ENCODE measurements at places on chromosomes 4 and X.

DNA sequence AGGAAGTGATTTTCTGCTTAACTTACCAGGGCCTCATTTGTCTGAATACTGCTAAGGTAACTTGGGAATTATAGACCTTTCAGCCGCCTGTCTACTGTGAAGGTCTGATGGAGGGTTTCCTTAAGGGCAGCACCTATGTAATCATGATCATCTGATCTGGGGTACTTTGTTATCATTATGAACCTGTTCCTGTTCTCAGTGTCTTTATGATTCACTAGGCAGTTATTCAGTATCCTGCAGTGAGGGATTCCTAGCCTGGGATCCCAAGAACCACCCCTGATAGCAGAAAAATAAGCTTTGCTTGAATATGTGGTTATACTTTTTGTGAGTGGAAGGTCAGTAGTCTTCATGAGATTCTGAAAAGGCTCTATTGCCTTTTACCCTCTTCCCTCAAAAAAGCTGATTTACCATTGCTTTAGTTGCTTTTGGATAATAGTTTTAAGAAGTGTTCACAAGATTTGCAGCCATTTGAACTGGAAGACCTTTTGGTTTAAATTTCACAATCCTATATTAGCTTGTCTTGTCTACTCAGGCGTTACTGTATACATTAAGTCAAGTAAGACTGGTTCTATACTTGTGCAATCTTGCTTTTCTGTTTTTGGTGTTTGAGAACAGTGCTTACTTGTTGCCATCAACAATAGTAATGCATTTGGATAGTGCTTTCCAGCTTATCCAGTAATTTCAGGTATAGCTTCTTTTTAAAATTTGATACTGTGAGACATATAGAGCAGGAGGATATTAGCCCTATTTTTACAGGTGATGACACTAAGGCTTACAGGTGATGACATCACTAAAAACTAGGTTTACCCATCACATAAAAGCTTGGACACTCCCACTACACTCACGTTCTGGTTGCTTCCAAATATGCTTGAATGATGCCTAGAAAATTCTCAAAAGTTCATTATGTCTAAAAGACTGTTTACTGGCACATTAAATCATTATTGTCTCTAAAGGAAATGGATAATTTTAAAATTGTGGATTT, 60.0 kb downstream of the FHIP1A start:
- no peak for DNase-seq

DNA sequence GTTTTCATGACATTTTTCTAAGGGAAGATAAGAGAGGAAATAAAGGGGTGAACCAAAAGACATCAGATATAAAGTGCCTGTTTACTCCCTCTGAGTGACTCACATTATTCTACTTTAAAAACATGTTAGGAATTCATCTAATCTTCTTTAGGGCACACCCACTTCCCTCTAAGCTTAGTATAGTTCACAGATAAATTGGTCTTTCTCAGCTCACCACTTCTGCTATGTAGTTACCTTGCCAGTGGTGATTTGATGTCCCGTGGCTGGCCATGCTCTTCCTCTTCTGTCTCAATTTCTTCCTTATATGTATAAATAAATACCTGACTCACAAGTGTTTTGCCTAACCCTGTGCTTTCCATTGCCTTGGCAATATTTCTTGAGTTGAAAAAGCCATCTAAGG, 96.8 kb downstream of the PDLIM5 start:
- DNase-seq = no peak

GRCh38 chr4:71992571-71993312, 39.1 kb upstream of the NPFFR2 start:
- DNase-seq = no peak

- DNase-seq = no peak
Measured at GRCh38 chr4:1462009-1462767, 55.9 kb upstream of the NKX1-1 start.

DNA sequence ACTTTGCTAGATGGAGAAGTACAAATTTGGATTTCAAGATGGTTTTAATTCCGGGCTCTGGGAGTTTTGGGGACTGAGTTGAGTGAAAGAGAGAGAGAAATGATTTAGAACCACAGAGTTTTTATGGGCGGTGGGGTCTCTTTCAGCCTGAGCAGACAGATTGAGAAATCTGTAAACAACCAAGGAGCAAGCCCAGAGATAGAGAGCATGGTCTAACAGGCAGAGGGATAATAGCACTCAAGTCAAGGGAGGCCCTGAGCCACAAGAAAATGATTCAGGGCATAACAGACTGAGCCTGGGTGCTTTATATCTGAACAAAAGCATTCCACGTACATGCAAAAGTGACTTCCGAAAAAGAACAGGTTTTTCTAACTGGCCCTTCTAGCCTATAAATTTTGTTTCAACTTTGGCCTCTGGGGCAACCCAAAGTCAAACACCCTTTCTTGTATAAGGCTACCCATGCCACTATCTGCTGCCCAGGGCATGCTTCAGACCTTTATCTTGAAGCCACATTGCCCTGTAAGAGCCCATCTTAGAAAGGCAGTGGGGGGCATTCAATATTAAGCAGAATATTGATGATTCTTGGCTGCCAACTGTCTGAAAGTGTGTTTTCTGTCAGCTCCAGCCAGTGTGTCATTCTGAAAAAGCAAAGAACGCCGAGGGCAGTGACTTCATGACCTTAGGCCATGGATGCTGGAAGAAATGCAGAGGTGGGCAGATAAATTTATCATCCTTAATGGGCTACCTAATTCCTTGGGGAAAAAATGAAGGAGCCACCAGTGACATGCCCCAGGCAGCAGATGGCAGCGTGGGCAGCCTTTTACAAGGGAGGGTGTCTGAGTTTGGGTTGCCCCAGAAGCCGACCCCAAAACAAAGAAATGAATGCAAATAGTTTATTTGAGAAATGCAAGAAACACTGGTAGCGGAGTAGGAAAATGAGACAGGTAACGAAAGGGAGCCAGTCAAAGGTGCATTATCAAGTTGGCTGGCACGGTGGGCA, 637.6 kb downstream of the MID1IP1 start:
- DNase-seq = no peak

- no peak for DNase-seq
Measured at GRCh38 chrX:7552760-7553159, 290.2 kb upstream of the VCX start.

- no peak for DNase-seq
Measured at GRCh38 chrX:126272795-126273497, 106.9 kb upstream of the DCAF12L2 start.

DNA sequence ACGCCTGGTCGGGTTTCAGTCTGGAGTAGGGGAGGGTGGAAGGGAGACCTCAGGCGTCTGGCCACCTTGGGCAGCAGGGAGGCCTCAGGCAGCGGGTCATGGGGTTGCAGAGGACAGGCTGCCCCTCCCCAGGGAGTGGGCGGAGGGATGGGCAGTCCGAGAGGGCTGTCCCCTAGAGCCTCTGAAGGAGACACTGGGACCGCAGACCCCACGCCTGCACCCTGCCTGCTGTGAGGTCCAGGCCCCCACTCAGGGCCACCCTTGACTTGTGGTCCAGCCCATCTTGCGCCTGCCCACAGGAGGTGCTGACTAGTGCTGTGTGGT, 16.5 kb downstream of the FGFRL1 start:
- no peak for DNase-seq

DNA sequence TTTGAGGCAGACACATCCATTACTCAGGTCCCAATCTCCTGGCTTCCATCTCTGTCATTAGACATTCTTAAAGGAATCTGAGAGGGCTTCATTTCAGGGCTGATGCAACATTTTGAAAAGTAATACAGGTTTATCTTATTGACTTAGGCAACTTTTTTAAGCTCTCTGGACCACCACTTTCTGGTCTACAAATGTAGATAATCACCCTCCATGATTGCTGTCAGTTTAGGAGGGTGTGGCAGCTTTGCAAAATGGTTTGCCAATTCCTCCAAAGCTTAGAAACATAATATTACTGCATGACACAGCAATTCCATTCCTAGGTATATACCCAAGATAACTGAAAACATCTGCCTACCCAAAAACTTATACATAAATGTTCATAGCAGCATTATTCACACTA, 77.6 kb downstream of the ARHGAP6 start:
- DNase-seq = no peak

DNA sequence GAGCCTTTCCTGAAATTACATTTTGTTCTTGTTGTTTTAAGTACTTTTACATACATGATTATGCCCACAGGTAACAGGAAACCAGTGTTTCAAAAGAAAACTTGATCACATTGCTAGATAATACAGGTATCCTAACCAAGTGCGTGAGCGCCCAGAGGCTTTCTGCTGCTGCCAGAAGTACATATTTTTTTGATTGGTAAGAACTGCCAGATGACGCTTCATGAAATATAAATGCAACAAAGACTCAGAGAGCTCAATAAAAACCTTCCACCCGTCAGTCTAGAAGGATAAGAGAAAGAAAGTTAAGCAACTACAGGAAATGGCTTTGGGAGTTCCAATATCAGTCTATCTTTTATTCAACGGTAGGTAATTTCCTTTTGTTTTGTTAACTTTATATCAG, at the start of gene EPGN:
TSS of gene EPGN (plus strand) at position 256 of the 400 bp plus-strand sequence. CDS start at position 320, 64 bp downstream.
- DNase-seq = no peak

DNA sequence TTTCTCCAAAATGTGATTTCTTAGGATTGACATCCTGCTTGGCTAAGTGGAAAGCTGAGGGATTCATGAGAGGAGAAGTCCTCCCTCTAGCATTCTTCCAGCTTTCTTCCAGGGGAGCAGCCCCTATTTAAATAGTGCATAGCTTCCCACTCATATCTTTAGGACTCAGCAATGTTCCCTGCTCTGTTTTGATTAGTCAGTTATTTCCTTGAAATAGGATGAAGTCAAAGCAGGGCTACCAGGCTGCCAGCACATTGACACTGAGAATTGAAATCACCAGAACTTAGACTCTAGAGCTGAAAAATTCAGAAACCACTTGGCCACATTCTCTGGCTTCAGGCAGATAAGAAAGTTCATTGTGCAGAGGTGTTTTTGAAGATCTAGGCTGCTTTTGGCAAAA, 74.7 kb upstream of the SMAD1 start:
- DNase-seq = no peak

DNA sequence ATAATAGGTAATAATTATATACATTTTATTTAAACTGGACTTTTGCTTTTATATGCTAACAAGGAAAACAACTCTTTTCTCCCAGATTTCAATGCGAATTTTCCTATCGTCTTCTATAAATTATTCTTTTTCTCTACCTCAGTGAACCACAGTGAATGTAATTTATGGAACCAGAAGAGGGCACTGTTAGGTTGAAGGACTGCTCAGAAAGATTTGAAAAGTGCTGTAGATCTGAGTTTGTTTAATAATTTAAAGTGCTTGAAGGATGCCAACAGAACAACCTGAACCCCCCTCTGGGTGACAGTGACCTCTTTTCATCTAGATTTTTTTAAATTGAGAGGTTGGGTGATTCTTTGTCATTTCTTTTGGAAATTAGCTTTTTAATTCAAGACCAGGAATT, 54.9 kb downstream of the PHOX2B start:
- DNase-seq = no peak

DNA sequence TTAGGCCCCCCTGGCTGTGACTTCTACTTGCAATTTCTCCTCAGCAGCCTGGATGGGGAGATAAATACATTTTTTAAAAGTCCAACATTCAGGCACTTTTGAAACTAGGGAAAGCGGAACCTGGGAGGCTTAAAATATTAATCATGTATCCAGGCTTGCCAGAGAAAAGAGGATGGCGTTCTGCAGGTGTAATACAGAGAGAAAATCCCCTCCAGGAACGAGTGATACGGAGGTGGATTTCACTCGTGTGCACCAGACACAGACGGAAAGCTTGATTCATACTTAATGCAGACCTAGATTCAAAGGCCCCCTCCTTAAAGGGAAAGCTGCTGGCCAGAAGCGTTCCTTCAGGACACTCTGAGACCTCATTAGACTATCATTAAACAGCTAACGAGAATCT, 354.0 kb upstream of the BOD1L1 start:
- DNase-seq = no peak

DNA sequence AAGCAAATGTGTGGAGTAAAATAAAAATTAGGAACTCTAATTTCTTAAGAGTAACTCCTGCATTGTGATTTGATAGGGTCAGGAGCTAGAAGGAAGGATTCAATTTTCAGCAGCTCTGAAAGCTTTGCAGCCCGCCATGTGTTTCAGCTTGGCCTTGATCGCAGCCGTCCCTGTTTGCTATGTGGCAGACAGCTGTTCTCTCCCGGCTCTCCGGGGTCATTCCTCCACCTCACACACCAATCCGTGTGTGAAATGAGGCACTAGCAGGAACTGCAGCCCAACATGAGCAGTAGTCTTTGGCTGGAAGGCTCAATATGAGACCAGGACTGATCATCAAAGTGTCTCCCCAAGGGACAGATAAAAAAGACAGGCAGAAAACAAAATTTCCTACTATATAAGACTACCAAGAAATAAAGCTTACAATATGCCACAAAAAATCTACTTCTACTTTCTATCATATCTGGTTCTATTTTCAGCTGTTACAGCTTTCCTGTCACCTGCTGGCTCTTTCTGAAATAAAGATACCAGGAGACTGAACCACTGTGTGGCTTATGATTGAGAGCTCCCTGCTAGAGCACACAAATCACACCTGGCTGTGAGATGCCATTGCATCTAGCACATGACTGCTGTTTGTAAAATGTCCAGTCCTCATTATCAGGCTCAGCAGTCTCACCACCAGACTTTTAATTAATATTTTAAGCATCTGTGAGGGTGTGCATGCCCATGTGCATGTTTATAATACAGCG, 44.1 kb upstream of the SEC24B start:
- DNase-seq = no peak

DNA sequence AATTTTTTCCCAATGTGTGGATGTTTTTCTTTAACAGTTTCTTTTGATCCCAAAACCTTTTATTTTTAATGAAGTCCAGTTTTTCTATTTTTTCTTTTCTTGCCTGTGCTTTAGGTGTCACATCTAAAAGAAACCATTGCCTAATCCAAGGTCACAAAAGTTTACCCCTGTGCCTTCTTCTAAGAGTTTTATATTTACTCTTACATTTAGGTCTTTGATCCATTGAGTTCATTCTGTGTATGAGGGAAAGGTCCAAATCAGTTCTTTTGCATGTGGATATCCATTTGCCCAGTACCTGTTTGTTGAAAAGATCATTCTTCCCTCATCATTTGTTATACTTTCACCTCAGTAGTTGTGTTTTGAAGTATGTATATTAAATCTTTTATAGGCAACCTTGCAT, 13.0 kb downstream of the LRP2BP start:
- no peak for DNase-seq

- no peak for DNase-seq
Measured at GRCh38 chrX:128460835-128461234, 408.6 kb upstream of the ACTRT1 start.

- no peak for DNase-seq
Measured at GRCh38 chr4:6258741-6259140, 10.9 kb upstream of the WFS1 start.

GRCh38 chr4:176548571-176548970, 228.8 kb downstream of the SPCS3 start:
- DNase-seq = no peak
